Retina (tissue), 1 donor: ENCODE measurements at places on chromosomes 4 and X.

GRCh38 chr4:104457308-104457981, 37.2 kb downstream of the CXXC4 start:
- no peak for DNase-seq

DNA sequence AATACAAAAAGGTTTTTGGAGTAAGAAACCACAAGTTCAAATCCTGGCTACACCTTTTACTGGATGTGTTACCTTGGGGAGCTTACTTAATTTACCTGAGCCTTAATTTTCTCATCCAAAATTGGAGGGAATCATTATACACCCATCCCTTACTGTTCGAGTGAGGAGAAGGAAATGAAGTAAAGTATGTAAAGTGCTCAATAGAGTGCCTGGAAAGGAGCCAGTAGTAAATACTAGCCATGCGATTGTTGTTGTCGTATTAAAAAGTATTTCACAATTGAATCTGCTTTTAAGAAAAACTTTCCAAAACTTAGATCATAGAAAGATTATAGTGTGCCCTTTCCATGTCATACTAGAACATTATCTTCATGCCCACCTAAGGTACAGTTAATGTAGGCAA, 124.5 kb downstream of the ATXN3L start:
- DNase-seq = no peak

- DNase-seq = no peak
Measured at GRCh38 chrX:42704454-42704853, 73.5 kb downstream of the PPP1R2C start.

GRCh38 chr4:25031077-25031621, 403 bp upstream of the LGI2 start:
- DNase-seq = peak; percentile 79

GRCh38 chrX:69101683-69102251, 63.5 kb downstream of the PJA1 start:
- DNase-seq = no peak

GRCh38 chr4:41933997-41934503, 1.2 kb upstream of the TMEM33 start:
- no peak for DNase-seq

DNA sequence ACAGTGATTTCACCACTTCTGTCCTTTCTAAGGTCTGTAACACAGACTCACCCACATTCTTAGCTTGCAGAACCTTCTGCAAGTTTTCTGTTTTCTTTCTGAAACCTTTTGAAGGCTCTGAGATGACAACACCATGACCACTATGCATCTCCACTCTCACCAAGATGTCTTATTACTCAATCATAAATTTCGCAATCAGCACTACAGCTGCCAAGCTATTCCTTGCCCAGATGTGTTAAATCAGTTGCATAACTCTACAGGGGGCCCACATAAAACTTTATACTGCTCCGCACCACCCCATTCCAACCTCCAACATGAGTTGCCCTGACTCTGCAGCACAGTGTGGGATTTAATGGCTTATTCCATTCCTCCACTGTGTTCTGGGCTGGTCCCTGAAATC, 229.9 kb downstream of the COL25A1 start:
- DNase-seq = no peak

DNA sequence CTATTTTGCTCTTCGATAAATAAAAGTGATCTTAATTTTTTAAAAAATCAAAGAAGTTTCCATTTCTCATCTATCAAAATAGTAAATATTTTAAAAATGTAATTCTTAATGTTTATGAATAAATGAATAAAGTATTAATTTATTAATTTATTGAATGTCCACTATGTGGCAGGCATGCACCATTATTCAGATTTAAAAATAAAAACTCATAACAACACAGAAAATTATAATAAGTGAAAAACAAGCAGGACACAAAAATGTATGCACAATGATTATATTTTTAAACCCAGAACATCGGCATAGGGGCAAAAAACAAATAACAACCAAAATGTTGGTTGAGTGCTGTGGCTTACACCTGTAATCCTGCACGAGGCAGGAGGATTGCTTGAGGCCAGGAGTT, 5.3 kb upstream of the PYURF start:
- no peak for DNase-seq

DNA sequence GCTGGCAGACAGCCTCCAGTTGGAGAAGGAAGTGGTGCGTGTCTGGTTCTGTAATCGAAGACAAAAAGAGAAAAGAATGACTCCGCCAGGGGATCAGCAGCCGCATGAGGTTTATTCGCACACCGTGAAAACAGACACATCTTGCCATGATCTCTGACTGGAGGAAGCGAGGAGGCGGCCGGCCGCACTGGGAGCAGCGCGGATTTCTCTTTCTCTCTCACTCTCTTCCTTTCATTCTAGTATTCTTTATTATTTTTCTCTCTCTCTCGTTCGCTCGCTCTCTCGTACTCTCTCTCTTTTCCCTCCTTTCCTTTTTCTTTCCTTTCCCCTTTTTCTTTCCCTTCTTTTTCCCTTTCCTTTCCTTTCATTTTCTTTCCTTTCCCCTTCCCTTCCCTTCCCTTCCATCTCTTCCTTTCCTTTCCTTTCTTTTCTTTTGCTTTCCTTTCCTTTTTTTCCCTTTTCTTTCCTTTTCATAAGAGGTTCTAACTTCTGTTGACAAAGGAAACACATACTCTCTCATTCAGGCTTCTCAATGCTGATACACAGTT, 1.2 kb downstream of the POU3F4 start:
- peak; percentile 57 for DNase-seq

DNA sequence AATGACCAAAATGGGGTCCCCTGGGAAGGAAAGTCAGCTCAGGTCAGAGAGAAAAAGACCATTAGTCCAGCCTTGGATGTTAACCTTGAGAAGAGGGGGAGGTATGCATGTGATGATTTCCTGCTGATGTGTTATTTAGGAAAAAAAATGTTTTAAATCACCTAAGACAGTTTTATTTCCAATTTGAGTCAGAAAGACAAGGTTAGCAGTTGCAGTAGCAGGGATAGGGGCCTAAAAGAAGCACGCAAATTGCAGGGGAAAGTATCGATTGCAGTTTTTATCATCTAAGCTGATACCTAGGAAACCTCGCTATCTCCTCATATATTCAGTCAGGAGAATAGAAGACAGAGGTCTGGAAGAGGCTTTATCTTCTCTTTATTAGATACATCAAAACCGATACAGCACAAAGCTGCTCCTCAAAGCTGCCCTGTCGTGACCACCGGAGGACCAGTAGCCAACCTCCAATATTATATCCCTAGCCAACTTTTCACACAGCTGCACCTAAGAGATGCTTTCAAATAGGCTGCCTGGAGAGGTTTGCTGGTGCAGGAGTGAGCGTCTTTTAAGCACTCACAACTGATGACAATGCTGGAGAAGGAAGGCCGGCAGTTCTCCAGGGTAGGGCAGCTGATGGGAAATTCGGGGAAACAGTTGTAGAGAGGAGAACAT, 289.4 kb downstream of the INPP4B start:
- no peak for DNase-seq

- no peak for DNase-seq
Measured at GRCh38 chrX:154348114-154348531, 26.3 kb downstream of the FLNA start.

DNA sequence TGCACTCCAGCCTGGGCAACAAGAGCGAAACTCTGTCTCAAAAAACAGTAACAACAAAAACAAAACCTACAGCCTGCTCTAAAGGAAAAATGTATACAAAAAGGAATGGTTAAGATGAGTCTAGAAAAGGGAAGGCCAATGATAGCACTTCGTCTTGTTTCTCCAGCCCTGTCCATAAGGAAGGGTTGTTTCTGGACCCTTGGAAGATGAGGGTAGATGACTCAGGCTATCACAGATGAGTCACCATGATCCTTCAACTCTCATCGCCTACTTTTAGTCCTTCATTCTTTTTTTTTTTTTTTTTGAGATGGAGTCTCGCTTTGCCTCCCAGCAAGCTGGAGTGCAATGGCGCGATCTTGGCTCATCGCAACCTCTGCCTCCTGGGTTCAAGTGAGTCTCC, 8.8 kb downstream of the PLA2G12A start:
- DNase-seq = no peak

- DNase-seq = peak; percentile 38
Measured at GRCh38 chr4:78953769-78954666, 14.8 kb upstream of the PAQR3 start.

DNA sequence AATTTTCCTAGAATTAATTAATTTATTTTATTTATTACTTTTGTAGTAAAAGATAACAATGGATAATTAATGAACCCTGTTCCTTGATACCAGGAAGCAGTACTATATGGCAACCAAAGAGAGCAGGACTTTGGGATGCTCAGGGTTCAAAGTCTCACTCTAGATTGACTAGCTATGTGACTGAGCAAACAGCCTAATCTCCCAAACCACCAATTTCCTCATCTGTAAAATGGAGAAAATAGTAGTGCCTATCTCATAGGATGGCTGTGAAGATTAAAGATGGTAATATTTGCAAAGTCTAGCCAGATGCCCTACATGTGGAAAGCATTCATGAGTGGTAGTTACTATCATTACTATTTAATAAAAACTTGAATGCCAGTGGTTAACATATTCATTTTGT, 97.6 kb downstream of the PRDM5 start:
- no peak for DNase-seq

- DNase-seq = no peak
Measured at GRCh38 chrX:112520124-112520523, 159.6 kb downstream of the LHFPL1 start.

GRCh38 chr4:75031775-75032174, 98.9 kb downstream of the PARM1 start:
- no peak for DNase-seq

DNA sequence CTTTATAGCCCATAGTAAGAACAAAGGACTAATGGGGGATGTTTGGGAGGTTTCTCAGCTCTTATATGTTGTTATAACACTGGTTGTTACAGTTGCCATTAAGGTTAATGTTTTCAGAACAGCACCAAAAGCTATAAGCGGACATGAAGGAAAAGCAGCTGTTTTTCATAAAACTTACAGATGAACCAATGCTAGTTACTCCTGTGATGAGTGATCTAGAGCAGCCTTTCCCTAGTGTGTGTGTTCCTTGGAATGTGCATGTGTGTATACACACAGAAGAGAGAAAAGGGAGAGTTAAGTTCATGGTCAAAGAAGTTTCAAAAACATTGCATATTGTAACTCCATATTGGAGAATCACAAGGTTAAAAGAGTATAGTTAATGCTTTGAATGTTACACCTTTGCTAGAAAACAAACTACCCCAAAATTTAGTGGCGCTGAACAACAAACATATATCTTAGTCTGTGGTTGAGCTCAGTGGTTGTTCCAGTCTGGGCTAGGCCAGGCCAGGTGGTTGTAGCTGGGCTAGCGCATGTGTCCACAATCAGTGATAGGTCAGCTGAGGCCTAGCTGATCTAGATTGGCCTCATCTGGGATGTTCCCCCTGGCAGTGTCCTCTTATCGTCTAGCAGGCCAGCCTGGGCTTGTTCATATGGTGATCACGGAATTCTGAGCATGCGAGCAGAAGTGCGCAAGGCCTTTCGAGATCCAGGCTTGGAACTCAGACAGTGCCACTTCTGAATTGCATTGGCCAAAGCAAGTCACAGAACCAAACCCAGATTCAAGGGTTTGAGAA, 151.0 kb downstream of the NHS start:
- no peak for DNase-seq

GRCh38 chrX:100447655-100448397, 37.8 kb upstream of the PCDH19 start:
- peak; percentile 41 for DNase-seq

DNA sequence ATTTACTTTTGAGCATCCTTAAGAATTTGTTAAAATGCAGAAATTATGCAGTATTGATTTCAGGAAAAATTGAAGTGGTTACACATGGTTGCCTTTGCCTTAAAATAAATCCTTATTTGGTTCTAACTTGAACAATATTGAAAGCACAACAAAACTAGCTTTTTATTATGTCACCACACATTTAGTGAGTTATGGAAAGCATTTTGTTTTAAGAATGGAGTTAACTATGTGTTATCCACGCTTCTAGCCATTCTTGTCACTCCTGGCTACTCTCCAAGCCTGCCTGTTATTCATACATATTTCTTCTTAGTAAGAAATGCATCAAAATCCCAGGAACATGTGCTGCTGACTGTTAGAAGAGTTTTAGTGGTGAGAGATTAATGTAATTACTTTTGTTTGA, 73.9 kb downstream of the FAT4 start:
- no peak for DNase-seq

GRCh38 chr4:40909363-40909876, 159.7 kb downstream of the NSUN7 start:
- DNase-seq = no peak

DNA sequence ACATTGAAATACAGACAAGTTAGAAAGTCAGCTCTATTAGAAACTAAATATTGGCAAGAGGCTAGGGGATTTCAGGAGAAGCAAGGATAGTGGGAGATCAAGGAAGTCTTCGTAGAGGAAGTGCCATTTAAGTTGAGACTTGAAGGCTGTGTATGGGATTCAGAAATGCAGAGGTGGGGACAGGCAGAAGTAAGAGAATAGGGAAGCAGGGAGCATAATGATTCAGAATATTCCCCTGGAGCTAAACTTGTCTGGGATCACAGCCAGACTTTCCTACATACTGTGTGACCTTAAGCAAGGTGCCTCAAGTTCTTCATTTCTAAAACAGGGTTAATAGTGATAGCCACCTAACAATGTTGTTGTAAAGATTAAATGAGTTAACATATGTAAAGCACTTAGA, 108.8 kb downstream of the DDIT4L start:
- DNase-seq = no peak

GRCh38 chrX:120001787-120002186, 58.2 kb upstream of the NKAP start:
- no peak for DNase-seq

DNA sequence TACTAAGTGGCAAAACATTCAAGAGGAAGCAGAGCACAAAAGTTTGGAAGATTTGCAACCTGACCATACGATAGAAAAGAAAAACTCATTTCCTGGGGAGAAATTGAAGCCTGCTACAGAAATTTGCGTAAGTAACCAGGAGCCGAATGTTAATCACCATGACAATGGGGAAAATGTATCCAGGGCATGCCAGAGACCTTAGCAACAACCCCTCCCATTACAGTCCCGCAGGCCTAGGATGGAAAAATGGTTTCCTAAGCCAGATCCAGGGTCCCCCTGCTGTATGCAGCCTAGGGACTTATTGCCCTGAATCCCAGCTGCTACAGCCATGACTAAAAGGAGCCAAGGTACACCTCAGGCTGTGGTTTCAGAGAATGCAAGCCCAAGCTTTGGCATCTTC, 472.2 kb upstream of the KLHL4 start:
- no peak for DNase-seq

- no peak for DNase-seq
Measured at GRCh38 chrX:11209798-11210414, 83.3 kb upstream of the AMELX start.

- DNase-seq = no peak
Measured at GRCh38 chr4:117421706-117422105, 336.3 kb upstream of the TRAM1L1 start.

DNA sequence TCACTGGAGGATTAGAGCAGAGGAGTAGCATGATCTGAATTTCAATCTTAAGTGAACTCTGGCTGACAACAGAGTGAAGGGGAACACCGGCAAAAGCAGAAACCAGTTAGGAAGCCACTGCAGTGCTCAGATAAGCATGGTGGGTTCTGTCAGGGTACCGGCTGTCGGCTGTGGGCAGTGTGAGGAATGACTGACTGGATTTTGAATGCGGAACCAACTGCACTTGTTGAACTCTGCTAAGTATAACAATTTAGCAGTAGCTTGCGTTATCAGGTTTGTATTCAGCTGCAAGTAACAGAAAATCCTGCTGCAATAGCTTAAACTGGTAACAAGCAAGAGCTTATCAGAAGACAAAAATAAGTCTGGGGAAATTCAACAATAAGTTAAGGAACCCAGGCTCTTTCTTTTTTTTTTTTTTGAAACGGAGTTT, 5.2 kb downstream of the HTT start:
- DNase-seq = no peak

GRCh38 chr4:108965472-108966076, 202.7 kb upstream of the ETNPPL start:
- no peak for DNase-seq
